ENCODE measurements at places on chromosomes 2 and 18.

DNA sequence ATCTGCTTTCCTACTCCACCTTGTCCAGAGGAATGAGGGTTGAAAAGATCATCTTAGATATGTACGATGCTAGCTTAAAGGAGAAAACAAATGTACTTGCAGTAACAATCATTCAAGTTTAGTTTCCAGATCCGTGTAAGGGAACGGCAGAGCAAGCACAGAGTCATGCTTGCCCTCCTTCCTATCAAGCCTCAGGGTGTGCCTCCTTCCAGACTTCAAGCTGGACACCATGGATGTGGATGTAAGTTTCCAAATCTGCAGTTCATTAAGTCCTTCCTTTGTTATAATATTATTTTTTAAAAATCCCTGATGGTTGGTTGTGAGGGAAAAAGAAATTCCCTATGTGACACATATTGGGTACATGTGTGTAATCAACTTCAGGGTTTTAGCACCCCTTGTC, 238.9 kb upstream of the NT5C1B start:
- DNase-seq = no peak

DNA sequence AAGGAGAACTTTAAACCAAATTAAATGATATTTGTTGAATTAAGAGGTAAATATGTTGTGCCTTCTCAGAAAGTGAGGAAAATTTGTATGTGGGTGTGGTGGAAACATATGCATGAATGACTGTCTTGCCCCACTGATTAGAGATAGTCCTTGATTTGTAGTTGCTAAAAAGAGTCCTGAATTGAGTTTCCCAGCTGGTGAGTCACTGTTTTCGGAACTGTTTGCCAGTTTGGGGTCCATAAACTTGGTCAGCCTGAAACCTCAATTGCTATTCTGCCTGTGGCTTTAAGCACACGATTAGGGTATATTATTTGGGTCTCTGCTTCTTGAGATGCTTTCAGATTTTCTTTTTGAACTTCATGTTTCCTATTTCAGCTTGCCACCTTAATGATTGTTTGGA, 53.3 kb downstream of the PIKFYVE start:
- DNase-seq = no peak

DNA sequence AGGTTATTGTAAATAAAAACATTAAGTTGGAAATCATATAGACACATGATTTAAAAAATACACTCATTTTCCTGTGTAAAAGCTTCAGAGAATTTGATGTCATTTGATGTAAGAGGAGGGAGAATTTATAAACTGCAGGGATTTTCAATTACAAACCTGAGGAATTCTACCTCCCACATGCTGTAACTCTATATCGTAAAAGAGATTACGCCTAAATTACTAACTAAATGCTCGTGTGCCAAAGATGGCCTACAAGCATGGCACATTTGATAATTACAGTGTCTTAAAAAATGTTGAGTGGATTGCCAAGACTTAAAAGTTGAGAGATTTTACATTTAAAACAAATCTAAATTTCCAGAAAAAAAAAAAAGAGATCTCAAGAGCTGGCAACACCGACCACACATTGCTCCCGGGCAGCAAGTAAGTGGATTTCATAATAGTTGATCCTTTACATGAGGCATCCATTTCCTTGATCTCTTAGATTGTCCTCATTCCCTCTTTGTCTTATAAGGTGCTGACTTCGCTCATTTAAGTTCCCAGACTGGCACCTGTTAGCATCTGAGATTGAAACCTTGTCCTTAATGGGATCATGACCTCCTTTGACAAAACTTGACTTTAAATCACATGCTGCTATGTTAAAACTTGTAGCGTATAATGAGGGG, 840.3 kb upstream of the ZEB2 start:
- no peak for DNase-seq

DNA sequence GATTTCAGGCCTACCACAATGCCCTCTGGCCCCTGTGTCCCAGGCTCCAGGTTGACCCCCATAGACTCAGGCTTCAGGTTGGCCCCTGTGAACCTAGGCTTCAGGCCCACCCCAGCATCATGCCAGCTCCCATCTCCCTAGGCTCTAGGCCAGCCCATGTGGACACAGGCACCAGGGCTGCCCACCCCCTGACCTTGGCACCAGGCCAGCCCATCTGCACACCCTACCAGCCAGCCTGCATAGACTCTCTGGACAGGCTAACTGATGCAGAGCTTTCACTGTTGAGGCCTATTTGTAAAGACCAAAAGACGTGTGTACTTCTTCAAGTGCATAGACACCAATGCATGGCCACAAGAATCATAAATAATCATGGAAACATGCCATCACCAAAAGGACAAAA, 83.9 kb downstream of the VAPA start:
- no peak for DNase-seq

GRCh38 chr2:61179701-61180639, 18.0 kb downstream of the C2orf74 start:
- no peak for DNase-seq

DNA sequence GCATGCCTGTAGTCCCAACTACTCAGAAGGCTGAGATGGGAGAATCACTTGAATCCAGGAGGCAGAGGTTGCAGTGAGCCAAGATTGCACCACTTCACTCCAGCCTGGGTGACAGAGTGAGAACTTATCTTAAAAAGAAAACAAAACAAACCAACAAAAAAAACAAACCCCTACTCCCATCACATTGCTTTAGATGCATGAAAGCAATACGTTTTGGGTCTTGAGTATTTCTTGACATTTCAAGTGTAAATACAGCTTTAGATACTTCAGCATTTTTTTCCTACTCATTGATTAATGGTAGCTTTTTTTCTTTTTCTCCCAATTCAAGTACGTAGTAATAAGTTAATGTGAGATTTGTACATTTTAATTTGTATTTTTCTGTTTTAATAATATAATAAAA, 20.3 kb downstream of the RASGRP3 start:
- no peak for DNase-seq
